ENCODE measurements at places on chromosomes 4 and X.

- no peak for DNase-seq
Measured at GRCh38 chr4:6071191-6071958, 53.1 kb upstream of the C4orf50 start.

DNA sequence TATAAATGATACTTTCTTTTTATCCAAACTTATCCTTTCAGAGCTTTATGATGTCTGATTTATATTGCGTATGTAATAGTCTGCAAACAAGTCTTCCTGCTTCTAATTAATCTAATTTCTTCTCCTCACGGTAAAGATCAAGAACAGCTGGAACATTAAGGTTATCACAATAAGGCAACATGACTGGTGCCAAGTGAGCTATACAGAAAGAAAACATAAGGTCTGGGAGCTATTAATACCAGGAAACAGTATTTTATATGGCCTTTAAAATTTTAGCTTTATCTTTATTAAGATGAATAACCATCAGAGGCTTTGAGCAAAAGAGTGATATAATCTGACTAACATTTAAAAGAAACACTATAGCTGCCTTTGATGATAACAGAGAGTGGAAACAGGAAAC, 28.7 kb upstream of the CABS1 start:
- DNase-seq = no peak

- DNase-seq = no peak
Measured at GRCh38 chr4:17721496-17722355, 59.7 kb downstream of the FAM184B start.

DNA sequence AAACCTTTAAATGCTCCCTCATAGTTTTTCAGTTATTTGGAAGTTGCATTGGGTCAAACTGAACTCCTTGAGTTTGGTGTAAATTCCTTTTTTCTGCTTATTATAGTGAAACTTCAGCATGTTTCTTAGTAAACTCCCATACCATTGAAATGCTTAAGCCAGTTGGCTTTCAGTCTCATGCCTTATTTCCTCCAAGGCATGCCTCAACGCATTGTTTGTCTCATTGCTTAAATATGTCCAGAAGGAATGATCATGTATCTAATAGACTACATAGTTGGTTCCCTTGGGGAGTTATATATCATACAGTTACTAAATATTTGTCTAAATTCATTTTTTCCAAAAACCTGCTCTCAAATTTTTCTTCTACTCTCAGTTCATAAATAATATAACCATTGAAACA, 114.0 kb downstream of the STOX2 start:
- no peak for DNase-seq

DNA sequence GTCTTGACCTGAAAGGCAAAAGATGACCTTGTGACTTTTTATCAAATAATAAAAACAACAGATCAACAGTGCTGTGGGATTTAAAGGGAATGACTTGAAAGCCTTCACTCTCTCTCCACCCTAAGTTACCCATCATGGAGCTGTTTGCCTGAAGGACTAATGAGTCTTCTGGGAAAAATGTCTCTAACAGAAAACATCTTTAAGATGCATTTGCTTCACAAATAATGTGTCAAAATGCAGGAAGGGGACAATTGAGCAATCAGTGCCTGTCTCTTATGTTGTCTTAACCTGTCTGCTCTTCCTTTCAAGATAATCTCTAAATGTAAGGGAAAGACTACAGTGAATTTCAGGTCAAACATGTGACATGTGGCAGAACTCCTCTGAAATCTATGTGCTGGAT, 766.6 kb downstream of the PDHA2 start:
- no peak for DNase-seq

DNA sequence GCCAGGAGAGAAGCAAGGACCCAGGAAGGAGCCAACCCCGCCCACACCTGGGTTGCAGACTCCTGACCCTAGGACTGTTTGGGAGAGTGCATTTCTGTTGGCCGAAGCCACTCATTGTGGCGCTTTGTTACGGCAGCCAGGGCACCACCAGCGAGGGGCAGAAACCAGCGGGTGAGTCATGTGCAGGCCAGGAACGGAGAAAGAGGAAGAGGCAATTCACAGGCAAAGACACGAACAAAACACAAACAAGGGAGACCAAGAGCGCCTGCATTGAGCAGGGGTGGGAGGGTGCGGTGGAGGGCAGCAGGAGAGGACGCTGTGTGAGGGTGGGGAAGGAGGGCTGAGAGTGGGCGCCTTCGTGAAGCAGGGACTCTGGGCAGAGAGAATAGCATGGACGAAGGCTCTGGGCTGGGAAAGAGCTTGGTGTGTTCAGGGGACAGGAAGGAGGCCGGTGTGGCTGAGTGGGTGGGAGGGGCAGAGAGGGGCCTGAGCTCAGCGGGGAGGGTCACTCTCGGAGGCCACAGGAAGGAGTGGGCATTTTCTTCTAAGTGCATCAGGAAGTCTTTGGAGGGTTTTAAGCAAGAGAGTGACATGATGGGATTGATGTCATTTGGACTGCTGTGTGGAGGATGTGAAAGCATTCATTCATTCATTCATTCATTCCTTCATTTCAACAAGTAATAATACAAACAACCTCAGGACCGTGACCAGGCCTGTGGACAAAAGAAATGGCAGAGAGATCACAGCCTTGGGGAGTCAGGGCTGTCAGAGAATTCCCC, 12.2 kb upstream of the WFS1 start:
- DNase-seq = no peak

DNA sequence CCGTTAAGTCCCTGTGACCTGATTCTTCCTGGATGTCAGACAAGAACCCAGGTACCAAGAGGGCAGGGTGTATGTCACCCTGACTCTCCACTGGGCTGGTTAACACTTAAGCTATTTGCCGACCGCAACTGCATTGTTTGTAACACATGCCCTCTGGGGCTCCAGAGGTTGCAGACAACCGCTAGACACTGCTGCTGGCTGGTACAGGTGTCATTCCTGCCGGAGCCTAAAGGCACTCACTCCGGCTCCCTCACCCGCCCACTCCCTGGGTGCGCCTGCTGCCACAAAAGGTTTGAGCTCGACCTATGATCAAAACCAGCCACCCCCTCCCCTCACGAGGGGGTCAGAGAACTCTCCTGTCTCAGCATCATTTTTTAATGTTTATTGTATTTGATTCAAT, 208.2 kb downstream of the FAT4 start:
- no peak for DNase-seq

DNA sequence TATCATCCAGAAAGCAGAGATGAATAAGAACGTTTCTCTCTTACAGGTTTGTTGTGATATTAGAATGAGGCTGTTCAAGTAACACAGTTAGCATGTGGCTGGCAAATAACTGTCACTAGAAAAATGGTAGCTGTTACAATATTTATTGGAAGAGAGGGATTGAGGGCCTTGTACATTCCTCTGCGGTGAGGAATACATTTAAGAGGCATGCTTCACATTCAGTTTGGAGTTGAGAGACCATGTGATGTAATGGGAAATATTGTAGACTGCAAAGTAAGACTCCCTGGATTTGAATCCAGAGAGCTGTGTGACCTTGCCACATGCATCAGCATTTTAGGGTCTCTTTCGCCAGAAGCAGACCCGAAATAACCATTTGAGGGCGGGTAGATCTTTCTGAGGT, 104.8 kb upstream of the KIT start:
- DNase-seq = no peak

DNA sequence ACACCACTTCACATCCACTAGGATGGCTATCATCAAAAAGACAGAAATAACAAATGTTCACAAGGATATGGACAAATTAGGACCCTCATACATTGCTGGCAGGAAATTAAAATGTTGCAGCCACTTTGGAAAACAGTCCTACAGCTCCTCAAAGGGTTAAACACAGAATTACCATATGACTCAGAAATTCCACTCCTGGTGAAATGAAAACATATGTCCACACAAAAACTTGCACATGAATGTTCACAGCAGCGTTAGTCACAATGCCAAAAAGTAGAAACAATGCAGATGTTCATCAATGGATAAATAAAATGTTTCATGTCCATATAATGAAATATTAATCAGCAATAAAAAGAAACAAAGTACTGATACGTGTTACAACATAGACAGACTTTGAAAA, 15.1 kb downstream of the S100G start:
- DNase-seq = no peak

GRCh38 chrX:23992431-23992830, 34.6 kb downstream of the KLHL15 start:
- DNase-seq = no peak

- no peak for DNase-seq
Measured at GRCh38 chr4:3484057-3484973, 21.2 kb downstream of the DOK7 start.

GRCh38 chrX:39766085-39766726, 331.6 kb downstream of the BCOR start:
- no peak for DNase-seq

DNA sequence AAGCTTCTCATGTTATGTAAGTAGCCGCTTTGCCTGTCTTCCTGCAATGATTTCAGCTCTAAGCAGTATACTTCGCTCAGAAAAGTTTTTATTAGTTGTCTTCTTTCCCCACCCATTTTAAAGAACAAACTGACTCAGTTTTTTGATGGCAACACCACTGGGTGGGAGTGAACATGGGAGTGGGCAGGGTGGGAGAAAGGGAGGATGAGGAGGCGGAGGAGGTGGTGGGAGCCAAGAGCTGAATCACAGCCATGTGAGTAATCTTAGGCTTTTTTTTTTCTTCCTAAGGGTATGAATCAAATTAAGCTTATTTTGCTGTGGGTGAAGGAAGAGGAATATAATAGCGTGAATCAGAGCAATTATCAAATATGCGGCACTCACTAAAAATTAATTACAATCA, 574.3 kb upstream of the DIPK2B start:
- DNase-seq = peak; percentile 42

DNA sequence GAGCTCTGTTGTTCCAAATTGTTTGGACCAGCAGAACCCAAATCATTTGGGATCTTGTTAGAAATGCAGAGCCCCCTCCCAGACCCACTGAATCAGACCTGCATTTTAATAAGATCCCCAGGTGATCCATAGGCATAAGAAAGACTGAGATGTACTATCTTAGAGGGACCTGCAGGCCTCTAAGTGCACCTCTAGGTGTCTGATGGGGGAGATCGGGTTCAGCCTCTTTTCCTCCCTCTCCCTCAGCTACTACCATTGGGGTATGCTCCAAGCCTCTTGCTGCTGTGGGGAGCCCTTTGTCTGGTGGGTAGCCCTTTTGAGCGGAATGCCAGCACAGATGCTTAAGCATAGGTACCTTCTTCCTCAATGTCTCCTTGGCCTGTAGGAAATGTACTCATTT, 63.8 kb upstream of the RPS6KA3 start:
- no peak for DNase-seq

- DNase-seq = no peak
Measured at GRCh38 chr4:24229978-24230377, 340.1 kb upstream of the PPARGC1A start.

GRCh38 chrX:120824021-120824420, 51.6 kb downstream of the CT47B1 start:
- DNase-seq = no peak

DNA sequence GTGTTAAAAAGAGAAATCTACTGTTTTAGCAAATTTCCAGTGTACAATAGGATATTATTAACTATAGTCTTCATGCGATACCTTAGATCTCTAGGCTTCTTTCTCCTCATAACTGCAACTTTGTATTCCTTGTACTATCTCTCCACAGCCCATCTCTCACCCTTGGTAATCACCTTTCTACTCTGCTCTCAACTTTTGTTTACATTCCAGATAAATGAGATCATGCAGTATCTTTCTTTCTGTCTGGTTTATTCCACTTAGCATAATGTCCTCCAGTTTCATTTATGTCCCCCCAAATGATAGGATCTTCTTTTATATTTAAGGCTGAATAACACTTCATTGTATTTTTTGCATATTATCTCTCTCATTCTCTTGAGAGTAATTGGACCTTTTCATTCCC, 165.5 kb downstream of the HS3ST1 start:
- no peak for DNase-seq

GRCh38 chr4:88807499-88807898, 109.9 kb upstream of the NAP1L5 start:
- no peak for DNase-seq

DNA sequence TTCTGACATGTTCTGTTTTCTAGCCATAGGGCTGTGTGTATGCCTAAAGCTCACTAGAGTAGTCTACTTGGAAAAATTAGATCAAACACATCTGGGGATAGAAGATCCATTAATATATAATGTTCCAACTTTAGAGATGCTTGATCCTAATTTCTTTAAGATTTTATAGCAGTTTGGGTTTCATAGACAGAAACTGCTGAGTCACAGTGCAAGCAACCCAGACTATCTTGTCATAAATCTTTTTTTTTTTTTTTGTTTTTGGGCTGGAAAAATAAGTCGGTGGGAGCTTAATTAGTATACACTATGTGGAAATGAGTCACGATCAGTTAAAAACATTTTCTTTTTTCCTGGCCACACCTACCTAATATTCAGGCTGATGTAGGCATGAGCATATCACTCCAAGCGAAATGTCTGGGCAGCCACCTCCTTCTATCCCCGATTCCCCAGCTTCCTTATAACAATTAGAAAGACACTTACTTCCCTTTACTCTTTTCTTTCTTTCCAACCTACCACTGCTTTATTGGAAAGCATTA, 58.2 kb upstream of the CASK start:
- no peak for DNase-seq

DNA sequence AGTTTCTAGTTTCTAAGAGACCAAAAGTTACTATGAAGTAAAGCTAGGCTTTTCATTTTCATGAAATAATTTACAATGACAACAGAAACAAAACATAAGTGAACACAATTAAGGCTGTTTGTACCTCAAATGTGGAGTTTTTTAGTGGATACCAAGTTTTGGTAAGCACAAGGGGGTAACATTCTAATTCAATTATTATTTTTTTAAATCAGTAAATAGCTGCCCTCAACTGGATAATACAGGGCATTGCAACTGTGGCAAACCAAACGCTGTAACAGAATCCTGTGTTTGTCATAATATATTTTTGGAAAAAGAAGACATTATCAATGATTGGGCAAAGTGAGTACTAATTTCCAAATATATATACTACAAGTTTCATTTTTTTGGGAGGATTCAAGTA, 150.3 kb downstream of the FBXW7 start:
- no peak for DNase-seq

DNA sequence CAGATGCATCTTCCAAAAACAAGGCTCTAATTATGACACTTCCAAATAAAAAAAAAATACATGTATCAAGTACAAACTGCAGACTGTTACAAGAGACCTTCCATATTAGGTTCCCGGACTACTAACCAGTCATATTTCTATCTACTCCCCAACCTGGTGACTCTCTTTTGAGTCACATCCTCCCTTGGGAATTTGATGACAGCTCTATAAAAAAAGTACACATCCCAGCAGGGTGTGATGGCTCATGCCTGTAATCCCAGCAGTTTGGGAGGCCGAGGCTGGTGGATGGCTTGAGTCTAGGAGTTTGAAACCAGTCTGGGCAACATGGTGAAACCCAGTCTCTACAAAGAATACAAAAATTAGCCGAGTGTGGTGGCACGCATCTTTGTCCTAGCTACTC, 14.9 kb downstream of the RPGR start:
- no peak for DNase-seq

Measured in COLO829 (cell line).